Stimulated activated CD4-positive, alpha-beta T cell treated with anti-CD3 and anti-CD28 coated beads, Interleukin-2, amount 100 ng/mL, for 48 hours (primary cell): ENCODE measurements at places on chromosomes 11 and 22.

GRCh38 chr11:85170184-85170583, 457.0 kb downstream of the DLG2 start:
- DNase-seq = no peak

DNA sequence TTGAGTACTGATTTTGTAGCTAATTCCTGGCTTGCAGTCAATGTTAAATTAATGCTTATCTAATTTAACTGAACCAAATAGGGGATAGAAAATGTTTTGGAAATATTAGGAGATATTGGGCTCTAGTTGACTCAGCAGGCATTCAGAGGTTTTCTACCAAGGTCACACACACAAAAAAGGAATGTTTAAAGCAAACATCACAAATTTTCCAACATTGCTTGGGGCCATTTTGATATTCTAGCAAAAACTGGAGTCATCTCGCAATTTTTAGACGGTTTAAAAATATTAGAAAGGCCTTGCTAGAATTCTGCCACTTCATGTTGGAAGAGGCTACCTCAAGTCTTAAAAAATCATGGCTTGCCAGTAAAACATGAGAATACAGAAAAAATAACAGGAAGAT, 2082.1 kb upstream of the RAG2 start:
- DNase-seq = no peak

GRCh38 chr11:1690167-1691025, 6.6 kb upstream of the KRTAP5-6 start:
- no peak for DNase-seq

DNA sequence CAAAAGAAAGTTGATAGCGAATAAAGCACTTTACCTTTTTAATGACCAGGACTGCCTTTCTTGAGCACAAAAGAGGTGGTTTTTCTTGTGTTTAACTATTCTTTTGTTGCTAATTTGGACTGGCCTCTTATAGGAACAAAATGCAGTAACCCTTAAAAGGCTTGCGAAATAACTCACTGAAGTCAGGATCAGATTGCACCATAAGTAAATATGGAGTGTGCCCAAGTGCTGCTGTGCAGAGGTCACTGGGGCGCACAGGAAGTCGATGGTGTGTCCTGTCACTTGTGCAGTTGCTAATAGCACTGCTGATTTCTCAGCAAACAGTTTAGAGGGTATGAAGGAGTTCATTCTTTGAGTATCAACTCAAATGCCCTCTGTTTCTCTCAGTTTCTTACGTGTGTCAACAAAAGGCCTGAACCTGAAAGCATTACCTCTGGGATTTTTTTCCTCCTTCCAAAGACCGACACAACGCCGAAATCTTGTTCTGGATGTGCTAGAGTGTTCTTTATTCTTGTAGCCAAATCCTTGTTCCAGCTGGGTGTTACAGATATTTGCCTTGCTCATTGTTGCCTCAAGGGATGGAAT, 71.3 kb downstream of the ATXN10 start:
- no peak for DNase-seq

DNA sequence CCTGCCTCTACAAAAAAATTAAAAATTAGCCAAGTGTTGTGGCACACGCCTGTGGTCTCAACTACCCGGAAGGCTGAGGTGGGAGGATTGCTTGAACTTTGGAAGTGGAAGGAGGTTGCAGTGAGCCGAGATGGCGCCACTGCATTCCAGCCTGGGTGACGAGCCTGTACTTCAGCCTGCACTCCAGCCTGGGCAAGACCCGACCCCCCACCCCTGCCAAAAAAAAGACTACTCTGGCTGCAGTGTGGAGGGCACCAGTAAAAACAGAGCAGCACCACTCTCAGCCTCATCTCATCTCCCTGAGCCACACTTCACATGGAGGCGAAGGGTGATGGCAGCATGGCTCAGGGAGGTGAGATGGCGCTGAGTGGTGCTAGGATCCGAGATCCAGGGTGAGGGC, 50.3 kb upstream of the THY1 start:
- DNase-seq = no peak

GRCh38 chr22:19873960-19874306, 19.3 kb upstream of the GNB1L start:
- DNase-seq = no peak

- DNase-seq = no peak
These were observed 806 bp upstream of the SMDT1 start for GRCh38 chr22:42078469-42079318.
